ENCODE measurements at places on chromosomes 5 and 9.

DNA sequence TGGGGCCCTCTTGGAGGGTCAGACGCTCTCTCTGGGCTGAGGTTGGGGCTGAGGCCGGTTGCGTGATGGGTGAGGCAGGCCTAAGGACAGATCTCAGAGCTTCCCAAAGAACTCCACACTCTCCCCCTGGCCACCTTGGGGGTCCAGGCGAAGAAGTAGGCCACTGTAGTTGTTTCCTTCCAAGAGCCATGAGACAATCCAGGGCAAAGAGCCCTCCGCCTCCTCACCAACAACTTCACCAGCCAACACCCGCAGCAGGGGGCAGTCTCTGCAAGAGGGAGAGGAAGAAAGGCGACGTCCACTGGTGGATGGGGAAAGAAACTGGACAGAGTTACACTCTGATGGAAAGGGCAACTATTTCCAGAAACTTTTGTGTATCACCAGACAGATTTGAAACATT lies 10.7 kb downstream of the SLC35A4 start:
- DNase-seq = no peak

DNA sequence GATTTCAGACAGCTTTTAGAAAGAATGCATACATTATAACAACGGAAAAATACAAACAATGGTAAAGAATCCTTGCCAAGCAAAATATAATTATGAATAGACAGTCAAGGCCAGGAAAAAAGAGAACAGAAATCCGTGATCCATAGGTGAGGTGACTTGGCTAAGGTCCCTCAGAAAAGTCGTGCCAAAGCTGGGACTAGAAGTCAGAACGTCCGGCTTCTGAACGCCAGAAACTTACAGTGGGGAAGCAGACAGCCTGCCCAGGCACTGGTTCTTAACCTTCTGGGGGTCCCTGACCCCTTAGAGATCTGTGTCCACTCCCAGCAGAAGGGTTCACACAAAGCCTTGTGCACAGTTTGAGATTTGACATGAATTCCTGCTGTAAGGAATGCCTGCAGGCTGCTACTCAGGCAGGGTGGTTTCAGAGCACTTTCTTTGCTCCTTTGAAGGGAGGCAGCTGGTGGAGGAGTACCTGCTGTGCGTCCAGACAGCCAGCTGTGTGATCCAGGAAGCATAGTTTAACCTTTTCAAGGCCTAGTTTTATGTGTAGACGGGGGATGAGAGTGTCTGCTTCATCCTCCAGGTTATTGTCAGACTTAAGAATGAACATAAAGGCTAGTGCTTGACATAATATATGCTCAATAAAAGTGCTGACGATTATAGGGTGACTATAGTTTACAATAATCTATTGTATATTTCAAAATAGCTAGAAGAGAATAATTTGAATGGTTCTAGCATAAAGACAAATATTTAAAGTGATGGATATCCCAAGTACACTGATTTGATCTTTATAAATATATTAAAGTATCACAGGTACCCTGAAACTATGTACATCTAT lies 852 bp downstream of the ARHGEF37 start:
- DNase-seq = no peak

GRCh38 chr9:29439961-29440360 lies 1866.7 kb upstream of the C9orf72 start:
- DNase-seq = no peak

DNA sequence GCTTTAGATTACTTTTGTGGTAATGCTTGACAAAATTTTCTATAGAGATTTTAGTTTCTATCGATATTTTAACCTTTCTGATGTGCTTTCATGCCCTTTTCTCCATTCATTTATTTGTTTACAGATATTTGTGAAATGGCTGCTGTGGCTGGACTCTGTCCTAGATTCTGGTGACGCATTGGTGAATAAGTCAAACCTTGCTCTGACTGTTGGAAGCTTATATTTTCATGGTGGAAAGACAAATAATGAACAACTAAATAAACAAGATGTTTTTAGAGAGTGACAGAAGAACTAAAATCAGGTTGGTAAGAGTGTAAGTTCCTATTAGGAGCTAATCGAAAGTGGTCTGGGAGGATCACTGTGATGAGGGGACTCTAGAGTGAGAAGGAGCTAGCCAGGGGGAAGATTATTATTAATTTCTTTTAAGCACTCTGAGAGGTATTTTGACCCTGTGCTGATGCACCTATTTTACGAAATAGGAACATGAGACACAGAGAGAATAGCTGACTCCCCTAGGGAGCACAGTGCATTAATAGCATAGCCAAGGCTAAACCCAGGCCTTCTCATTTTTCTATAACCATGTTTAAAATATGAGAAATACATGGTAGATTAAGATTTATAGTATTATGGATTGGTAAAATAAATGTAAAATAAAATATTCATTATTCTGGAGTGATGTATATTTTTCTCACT lies 411.9 kb upstream of the ARRDC3 start:
- no peak for DNase-seq

DNA sequence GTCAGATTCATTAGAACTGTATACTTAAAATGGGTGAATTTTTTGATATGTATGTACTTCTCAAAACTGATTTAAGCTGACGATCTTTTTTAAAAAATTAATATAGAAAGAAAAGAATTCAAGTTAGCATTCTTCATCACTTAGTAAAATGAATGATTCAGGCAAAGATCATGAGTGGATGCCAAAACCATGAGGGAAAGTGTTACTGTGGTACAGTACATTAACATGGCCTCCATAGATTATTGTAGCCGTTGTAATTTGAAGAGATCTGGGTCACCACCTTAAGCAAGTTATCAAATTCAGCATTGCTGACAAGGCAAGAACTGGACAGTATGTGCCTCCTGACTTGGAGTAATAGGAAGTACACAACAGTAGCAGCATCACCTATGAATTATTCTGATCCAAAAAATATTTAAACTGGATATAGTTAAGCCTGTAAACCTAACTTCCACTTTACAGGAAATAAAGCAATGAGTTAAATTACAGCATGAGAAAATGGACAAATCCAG lies 29.7 kb downstream of the C9orf85 start:
- no peak for DNase-seq

- no peak for DNase-seq
Observed at GRCh38 chr9:12771891-12772290, 2.9 kb upstream of the LURAP1L start.

GRCh38 chr5:173733021-173733420 lies 116.6 kb upstream of the BOD1 start:
- DNase-seq = no peak

DNA sequence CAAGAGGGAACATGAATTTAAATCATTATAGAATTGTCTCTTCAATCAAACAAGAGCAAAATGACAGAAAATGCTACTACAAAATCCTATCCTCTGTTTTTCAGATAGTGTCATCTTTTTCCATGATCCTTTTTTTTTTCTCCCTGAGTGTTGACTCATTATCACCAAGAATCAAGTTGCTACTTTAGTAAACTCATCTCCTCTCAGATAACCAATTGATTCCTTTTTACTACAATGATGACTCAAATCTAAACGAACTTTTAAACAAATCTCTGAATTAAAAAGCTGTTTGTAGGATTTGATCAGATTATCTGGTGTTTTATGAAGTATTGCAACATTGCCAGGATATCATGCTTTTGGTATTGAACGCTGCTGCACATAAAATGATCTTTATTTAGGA lies 23.9 kb upstream of the IL7R start:
- DNase-seq = no peak

- DNase-seq = no peak
Observed at GRCh38 chr9:113995963-113996362, 82.1 kb downstream of the AMBP start.

DNA sequence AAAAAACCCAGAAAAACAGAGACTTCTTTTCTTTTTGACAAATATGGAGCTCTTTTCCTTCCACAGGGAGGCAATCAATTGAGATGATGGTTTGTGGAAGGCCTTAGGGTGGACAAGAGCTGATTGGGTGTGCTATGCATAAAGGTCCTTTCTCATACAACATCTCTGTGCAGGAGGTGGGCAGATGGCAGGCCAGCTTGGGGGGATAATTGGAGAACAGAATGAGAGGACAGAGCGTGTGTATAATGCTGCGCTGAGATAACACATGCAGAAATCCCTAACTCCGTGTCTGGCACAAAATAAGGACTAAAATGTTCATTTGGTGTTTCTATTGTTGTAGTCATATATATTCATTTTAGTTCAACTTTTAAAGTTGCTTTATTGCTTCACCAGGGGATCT lies 159.0 kb upstream of the MEF2C start:
- DNase-seq = no peak

DNA sequence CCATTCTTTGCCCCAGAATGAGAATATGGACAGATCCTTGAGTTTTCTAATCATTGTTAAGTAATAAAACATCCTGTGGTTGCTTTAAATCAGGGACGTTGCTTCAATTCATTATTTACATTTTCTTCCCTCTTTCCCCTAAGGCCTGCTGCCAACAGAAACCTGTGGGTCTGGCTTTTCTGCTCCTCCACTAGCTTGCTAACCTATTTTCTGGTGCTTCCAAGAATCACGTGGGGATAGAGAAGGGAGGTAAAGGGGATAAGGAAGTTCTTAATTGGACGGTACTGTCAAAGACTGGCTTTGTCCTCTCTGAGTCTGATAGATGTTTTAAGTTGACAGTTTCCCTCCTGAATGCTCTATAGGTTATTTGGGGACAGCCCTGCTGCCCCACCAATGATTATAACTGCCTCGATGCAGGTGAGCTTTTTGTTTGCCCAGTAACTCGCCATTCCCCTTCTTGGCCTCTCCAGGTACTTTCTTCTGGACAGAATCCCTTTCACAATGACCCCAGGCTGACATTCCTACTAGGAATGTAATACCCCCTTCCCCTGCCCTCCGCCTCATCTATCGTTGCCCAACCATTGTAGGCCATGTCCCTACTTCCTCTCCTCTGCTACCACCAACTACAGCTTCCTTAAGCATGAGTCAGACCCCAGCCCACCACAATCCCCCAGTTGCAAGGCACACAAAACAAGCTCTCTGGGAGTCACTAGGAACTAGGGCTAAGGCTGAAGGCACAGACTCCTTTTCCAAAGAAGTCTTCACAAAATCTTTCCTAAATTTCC lies 19.9 kb upstream of the CPEB4 start:
- DNase-seq = no peak

DNA sequence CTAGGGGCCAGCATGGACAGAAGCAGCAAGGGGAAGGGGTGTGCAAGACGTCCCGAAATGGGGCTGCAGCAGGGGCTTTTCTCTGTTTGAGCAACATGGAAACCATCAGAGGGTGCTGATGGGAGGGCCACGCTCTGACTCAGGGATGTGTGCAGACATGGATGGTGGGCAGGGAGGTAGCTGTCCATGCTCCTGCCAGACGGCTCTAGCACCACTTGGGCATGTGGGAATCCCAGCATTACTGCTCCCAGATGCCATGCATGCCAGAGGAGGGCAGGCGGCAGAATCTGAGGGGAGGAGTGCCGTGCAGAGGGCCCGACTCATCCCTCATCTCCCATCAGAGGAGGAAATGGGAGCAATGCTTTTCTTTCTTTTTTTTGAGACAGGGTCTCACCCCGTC lies 45.6 kb upstream of the SLC25A51 start:
- DNase-seq = no peak

DNA sequence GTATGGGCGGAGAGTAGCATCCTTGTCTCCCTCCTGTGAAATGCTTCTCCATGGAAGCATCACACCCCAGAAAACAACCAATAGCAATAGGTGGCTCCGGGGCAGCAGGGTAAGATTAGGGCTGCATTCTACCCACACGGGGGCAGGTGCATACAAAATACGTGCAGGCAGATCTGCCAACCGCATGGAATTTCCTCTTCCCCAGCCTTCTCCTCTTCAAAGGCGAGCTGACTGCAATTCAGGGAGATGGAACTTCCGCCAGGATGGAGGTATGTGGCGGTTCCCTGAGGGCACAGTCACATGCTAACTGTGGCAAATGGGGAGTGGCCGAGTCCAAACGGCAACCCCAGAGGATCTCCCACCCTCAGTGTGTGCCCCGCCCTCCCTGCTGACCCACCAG lies 81.5 kb downstream of the LMNB1 start:
- DNase-seq = no peak

GRCh38 chr9:72305102-72305546 lies 59.9 kb downstream of the ZFAND5 start:
- no peak for DNase-seq

- no peak for DNase-seq
Observed at GRCh38 chr9:113526231-113526746, 62.8 kb downstream of the RGS3 start.

DNA sequence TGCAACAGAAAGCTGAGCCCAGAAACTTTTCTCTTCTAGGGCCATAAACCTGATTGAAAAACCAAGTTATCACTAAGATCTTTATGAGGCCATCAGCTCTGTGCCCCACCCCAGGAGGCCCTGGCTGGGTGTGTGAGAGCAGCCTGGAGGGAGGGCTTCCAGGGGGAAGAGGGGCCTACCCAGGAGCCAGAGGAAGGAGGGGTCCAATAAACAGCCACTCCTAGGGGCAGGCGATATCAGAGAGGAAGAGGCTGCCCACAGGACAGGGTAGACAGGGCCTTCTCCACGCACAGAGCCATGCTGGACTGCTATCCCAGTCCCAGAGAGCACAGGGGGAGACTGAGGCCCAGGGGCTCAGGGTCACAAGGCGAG lies 4.5 kb upstream of the CDX1 start:
- DNase-seq = no peak

DNA sequence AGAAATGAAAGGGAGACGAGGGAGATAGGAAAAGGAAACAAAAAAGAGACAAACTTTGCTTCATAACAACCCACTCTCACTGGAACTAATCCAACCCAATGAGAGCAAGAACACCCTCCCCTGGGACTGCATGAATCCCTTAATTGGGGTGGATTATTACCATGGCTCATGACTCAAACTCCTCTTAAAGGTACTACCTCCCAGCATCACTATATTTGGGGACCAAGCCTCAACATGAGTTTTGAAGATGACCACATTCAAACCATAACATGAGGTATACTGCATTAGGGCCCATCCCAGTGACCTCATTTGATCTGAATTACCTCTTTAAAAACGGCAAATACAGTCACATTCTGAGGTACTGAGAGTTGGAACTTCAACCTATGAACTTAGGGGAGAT lies 8.0 kb downstream of the MTAP start:
- no peak for DNase-seq

- DNase-seq = no peak
Observed at GRCh38 chr5:169424670-169425378, 123.9 kb upstream of the SLIT3 start.

- no peak for DNase-seq
Observed at GRCh38 chr5:53983568-53984460, 326.6 kb downstream of the ARL15 start.

All from stimulated activated CD4-positive, alpha-beta T cell treated with anti-CD3 and anti-CD28 coated beads, Interleukin-1b, Interleukin-23, amount 100 ng/mL, for 24 hours (primary cell).